ENCODE measurements at places on chromosomes 3 and 15. TPM values are rescaled to one million over a fixed set of nuclear protein-coding genes. Genes with fewer than 3 reads are reported as not detected.

GRCh38 chr15:58495891-58496408, 64.2 kb downstream of the LIPC start:
- DNase-seq: no peak

DNA sequence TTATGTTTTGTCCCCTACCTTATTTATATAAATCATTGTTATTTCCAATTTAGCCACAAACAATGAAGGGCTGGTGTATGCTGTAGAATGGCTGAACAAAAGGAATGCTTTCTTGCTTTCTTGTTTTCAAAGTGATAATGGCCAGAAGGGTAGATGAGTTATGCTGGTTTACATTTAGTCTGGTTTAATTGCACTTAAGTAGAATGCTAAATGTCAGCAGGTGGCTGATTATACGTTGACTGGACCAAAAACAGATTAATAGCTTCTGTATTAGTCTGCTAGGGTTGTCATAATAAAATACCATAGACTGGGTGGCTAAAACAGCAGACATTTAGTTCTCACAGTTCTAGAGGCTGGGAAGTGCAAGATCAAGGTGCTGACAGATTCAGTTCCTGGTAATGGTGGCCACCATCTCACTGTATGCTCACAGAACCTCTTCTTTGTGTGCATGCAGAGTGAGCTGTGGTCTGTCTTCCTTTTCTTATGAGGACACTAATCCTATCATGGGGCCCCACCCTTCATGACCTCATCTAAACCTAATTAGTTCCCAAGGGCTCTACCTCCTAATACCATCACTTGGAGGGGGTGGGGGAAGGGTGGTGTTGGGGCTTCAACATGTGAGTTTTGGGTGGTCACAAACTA, 17.1 kb upstream of the XIRP1 start:
- DNase-seq: no peak

GRCh38 chr15:48929661-48930060, 34.1 kb downstream of the SHC4 start:
- no peak for DNase-seq

DNA sequence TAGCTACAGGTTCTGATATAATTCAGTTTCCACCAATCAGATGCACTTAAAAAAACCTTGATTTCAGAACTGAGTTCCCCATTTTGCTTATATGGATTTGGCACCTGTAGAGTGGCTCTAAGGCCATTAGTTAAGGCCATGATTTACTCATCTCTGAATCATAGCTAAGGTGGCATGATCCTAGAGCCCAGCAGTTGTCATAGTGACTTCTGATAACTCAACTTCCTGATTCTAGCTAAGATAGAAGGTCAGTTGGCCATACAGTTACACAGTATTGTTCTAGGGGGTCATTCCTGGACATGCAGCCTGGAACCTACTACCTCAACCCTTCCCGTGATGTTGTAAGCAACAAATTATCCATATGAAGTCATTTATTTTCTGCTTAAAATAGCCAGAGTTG, 15.9 kb upstream of the TMEM87A start:
- DNase-seq: no peak

GRCh38 chr3:130935761-130936492, 42.0 kb downstream of the ATP2C1 start:
- no peak for DNase-seq

- DNase-seq: no peak
Measured at GRCh38 chr15:22810853-22811338, 24.5 kb downstream of the NIPA1 start.

The TLNRD1 gene
- 33.3 TPM for total RNA-seq

The CYP11A1 gene
- total RNA-seq: not detected

DNA sequence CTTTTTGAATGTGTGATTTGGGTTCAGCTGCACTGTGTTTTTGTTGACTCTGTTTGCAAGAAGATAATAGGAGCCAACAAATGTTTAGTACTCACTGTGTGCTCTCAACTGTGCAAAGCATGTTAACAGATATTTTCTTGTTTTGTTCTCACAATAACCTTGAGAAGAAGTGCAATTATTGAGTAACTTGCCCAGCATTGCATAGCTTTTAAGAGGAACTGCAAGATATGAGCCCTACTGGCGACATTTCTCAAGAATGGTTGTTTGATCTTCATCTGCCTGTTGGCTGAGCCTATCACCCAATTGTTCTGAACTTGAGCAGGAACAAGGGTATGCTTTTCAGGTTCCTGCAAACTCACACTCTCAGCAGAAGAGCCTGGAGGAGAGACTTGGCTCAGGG, 43.4 kb upstream of the AGBL1 start:
- no peak for DNase-seq

DNA sequence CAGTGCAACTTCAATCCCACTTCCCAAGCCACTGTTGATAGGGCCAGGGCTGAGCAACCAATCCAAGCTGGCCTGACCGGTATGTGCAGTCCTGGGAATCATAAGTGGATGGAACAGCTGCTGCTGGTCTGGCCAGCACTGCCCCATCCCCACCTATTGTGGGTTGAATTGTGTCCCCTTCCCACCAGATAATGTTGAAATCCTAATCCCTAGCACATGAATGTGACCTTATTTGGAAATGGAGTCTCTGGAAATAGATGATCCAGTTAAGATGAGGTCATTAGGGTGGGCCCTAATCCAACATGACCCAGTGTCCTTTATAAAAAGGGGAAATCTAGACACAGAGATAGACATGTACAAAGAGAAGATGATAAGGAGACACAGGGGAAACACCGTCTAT, 13.7 kb upstream of the PDIA5 start:
- no peak for DNase-seq

GRCh38 chr15:67474405-67475110, 46.4 kb upstream of the C15orf61 start:
- DNase-seq: no peak

DNA sequence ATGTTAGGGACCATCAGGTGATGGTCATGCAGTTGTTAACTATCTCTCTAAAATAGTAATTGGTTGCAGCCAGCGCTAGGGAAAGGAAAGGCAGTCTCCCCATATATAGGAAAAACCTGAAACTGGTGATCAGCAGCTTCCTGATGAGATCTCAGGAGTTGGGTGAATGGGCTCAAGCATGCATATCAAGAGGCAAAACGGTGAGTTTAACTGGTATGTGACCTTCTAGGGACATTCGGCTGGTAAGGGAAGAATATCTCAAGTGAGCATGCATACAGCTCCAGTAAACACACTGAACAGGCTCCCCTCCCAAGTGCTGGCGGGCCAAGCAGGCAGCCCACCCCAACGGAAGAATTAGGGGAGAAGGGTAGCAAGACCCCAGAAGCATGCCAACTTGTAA, 49.3 kb upstream of the ROBO2 start:
- no peak for DNase-seq

DNA sequence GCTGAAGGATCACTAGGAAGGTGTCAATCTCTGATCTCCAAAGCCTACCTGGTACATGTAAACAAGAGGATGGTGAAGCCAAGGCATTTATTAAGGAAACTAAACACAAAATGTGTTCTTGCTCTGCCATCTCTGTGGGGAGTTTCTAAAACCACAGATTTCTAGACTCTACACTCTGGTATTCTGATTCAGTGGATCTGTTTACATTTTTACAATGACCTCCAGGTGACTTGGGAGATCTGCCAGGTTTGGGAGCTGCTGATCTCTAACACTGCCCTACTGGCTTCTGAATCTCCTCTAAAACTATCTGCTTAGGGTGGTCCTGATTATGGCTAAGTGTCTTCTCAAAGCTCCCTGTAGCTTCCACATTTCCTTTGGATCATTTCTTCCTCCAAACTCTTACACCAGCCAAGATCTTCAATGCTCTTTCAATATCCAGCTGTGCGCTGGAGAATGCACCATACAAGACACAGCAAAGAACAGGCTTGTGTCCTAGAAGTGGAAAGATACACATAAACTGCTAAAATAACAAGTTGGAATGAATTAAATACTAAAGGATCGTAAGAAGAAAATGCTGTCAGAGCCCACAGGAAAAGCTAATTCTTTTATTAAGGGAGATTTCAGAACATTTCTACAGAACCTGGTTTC, 72.7 kb downstream of the GREM1 start:
- DNase-seq: no peak

- no peak for DNase-seq
Measured at GRCh38 chr3:108008106-108008505, 82.7 kb downstream of the CD47 start.

GRCh38 chr15:90957031-90957790, 2.5 kb downstream of the RCCD1 start:
- no peak for DNase-seq

The DPPA2 gene
- total RNA-seq: not detected

- peak; percentile 60 for DNase-seq
Measured at GRCh38 chr15:89812011-89812846, 2.4 kb downstream of the ANPEP start.

The CCR2 gene
- 1.5 TPM for total RNA-seq

The HHATL gene
- total RNA-seq: 1.2 TPM

- no peak for DNase-seq
Measured at GRCh38 chr3:172938788-172939187, 188.3 kb downstream of the ECT2 start.

DNA sequence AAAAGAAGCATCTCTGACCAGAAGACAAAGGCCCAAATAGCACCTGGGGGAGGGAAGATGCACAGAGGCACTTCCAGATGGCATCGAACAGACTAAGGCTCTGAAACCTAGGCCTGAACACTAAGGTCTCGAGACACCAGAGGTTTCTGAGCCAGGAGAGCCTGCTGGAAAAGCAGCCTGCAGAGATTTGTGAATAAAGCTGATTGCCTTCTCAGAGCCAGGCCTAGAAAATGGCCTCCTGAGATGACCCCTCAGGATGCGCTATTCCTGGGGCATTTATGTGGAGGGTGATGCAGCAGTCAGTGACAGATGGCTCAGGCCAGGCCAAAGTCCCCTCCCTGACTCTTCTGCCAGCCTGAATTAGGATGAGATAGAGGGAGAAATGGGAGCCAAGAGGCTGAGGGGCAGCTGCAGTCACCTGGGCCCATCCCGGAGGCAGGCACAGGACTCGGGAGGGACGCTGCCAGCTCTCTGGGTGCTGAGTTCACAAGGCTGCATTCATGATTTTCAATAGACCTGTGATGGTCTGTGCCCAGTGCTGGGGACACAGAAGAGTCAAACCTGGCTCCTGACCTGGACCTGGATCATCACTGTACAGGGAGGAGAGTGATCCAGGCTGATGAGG, 6.9 kb downstream of the PRSS50 start:
- DNase-seq: no peak

GRCh38 chr3:43867436-43868072, 176.8 kb downstream of the ABHD5 start:
- DNase-seq: no peak

DNA sequence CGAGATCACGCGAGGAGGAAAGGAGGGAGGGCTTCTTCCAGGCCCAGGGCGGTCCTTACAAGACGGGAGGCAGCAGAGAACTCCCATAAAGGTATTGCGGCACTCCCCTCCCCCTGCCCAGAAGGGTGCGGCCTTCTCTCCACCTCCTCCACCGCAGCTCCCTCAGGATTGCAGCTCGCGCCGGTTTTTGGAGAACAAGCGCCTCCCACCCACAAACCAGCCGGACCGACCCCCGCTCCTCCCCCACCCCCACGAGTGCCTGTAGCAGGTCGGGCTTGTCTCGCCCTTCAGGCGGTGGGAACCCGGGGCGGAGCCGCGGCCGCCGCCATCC, 1.1 kb upstream of the SETD5 start:
- DNase-seq: peak; percentile 94

- DNase-seq: no peak
Measured at GRCh38 chr3:17116007-17116600, 231.3 kb downstream of the PLCL2 start.

GRCh38 chr3:197380786-197381185, 82.4 kb upstream of the DLG1 start:
- DNase-seq: no peak

DNA sequence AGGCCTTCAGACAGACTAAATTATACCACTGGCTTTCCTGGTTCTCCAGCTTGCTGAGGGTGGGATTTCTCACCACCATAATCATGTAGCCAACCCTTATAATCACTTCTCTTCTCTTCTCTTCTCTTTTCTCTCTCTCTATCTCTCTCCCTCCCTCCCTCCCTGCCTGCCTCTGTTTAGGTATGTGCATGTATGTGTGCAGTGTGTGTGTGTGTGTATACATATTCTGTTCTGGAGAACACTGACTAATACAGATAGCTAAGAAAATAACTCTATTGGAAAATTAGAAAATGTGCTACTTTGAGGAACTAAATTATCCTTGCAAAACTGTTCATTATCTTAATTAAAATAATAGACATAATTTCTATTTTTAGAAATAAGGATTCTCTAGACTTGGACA, 118.6 kb upstream of the GADL1 start:
- no peak for DNase-seq

GRCh38 chr3:34207002-34207401, 408.6 kb downstream of the PDCD6IP start:
- DNase-seq: no peak

All from colonic mucosa (tissue), 4 donors.